ENCODE measurements at places on chromosomes 16 and 17. TPM values are rescaled to one million over a fixed set of nuclear protein-coding genes. Genes with fewer than 3 reads are reported as not detected.

GRCh38 chr17:44773140-44773539 is 14.4 kb downstream of the ADAM11 start:
- no peak for DNase-seq

DNA sequence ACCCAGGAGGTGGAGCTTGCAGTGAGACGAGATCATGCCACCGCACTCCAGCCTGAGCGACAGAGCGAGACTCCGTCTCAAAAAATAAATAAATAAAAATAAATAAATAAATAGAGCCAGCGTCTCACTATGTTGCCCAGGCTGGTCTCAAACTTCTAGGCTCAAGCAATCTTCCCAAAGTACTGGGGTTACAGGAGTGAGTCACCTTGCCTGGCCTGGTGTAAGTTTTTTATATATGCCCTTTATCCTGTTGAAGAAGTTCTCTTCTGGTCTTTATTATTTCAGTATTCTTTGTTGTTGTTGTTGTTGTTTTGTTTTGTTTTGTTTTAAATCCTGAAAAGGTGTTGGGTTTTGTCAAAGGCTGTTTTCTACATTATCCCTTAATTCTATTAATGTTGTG is 30.1 kb upstream of the ABCC1 start:
- no peak for DNase-seq

Gene KRTAP4-1
- not detected for total RNA-seq

Gene RNF43
- not detected for total RNA-seq

- DNase-seq, result no peak
Observed at GRCh38 chr17:43135454-43135819, 10.3 kb upstream of the BRCA1 start.

- no peak for DNase-seq
Observed at GRCh38 chr17:27654136-27654535, 23.1 kb downstream of the LGALS9 start.

Gene SMIM22
- total RNA-seq, result not detected

- peak; percentile 80 for DNase-seq
Observed at GRCh38 chr16:67278773-67279295, 498 bp upstream of the PLEKHG4 start.

DNA sequence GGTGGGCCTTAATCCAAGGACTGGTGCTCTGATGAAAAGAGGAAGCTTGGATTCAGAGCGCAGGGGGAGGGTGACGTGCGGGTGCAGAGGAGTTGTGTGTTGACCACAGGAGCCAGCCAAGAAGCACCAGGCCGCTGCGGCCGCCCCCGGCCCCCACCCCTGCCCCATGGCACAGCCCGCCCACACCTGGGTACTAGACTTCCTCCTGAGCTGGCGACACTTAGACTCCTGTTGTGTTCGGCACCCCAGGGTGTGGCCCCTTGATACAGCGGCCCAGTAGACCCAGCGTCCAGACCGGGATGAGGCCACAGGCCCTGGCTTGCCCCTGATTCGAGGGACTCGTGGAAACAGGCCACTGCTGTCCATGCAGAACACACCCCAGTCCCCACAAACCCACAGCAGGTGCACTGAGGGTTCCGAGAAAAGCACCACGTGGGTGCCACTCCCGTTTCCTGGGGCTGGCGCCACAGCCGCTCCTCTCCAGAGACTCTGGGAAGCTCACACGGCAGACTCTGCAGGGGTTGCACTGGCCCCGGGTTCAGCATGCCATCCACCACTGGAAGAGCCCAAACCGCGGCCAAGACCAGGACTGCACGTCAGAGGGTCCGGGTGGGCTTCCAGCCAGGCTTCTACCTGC is 5.7 kb upstream of the SNAI3 start:
- no peak for DNase-seq

Gene SMIM5
- not detected for total RNA-seq

Gene TNP2
- not detected for total RNA-seq

- no peak for DNase-seq
Observed at GRCh38 chr17:45284176-45285140, 22.6 kb upstream of the SPATA32 start.

DNA sequence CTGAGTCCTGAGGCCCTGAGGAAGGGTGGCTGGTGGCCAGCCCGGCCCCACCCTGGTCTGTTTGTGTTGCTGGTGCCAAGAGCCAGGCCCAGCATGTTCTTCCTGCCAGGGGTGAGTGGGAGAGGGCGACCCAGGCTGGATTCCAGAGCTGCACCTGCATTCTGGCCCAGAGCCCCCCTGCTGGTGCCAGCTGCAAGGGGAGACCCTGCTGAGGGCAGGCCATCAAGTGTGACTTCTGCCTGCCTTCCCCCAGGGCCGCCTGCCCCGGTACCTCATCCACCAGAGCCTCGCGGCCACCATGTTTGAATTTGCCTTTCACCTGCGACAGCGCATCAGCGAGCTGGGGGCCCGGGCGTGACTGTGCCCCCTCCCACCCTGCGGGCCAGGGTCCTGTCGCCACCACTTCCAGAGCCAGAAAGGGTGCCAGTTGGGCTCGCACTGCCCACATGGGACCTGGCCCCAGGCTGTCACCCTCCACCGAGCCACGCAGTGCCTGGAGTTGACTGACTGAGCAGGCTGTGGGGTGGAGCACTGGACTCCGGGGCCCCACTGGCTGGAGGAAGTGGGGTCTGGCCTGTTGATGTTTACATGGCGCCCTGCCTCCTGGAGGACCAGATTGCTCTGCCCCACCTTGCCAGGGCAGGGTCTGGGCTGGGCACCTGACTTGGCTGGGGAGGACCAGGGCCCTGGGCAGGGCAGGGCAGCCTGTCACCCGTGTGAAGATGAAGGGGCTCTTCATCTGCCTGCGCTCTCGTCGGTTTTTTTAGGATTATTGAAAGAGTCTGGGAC is 2.4 kb upstream of the TCAP start:
- peak; percentile 38 for DNase-seq

- no peak for DNase-seq
Observed at GRCh38 chr17:61551255-61551742, 39.7 kb downstream of the NACA2 start.

DNA sequence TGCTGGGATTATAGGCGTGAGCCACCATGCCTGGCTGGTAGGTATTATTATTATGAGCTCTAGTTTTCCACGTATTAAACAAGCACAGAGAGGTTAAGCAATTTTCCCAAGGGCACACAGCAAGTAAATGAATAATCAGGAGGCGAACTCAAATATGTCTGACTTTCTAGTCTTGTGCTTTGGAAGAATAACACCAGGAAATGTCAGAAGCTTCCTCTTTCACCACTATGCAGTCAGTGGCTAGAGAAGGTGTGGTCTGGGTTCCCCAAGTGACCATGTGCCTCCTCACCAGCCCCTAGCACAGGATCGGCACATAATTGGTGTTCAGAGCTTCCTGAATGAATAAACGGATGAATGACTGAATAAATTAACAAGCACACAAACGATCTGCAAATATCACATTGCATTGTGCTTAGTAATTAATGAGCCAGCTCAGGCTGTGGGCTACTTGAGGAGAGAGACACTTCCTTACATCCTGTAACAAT is 21.6 kb upstream of the SCNN1B start:
- no peak for DNase-seq

GRCh38 chr17:9181640-9182039 is 160.3 kb downstream of the NTN1 start:
- DNase-seq, result no peak
